ENCODE measurements at places on chromosomes 3 and 15.

- DNase-seq, result no peak
Measured at GRCh38 chr15:83955806-83956265, 279.7 kb upstream of the GOLGA6L4 start.

GRCh38 chr3:14787630-14788029 lies 31.1 kb upstream of the FGD5 start:
- DNase-seq, result no peak

DNA sequence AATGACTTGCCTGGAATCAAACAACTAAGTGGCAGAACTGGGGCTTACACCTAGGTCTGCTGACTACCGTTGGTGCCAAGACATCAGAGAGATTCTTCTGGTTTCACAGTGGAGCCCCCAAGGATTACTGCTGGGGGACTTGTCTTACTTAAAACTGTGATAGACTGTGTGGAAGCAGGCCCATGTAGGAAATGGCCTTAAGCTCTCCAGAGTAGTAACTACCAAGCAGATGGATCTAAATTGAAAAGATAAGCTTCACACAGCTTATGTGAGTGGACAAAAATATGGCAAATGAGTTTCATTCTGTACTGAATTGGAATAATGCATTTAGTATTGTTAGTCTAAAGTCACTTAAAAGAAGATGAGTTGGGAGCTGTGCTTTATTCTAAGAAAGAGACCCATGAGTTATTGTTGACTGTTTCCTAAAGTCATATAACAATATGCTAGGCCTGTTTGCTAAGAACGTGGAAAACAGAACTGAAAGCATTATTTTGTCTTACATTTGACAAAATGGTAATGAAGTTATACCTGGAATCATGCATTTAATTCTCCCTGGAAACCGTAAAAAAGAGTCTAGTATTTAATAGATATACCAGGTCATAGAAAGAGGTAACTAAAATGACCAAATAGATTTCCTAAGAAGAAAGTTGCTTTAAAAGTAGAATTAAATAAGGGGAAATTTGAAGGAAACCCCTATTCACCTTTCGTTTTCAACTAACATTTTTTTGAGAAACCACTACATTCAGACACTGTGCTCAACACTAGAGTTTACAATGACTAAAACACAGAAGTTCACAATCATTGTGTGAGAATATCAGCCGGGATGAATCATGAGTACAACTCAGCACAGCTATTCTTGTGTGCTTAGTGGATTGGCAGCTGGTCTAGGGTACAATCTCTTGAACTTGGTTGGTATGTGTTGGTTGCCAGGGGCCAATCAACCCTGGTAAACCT lies 13.0 kb upstream of the MAPK6 start:
- no peak for DNase-seq

GRCh38 chr3:4984511-4984864 lies 5.3 kb downstream of the BHLHE40 start:
- no peak for DNase-seq

DNA sequence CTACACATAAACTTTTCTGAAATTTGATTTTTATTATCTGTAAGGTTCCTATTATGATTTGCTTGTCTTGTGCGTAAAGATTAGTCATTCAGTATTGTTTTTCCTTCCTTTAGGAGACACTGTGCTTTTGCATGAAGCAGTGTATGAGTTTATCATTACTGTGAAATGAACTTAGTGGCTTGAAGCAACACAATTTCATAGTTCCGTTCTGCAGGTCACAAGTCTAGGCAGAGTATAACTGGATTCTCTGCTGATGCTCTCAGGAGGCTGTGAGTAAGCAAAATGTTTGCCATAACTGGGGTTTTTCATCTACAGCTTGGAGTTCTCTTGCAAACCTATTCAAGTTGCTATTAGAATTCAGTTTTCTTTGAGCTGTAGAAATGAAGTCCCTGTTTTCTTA lies 1136.1 kb downstream of the OTOL1 start:
- DNase-seq, result no peak

Measured in HuH-7 (cell line).